ENCODE measurements at places on chromosomes 3 and 15.

- peaks cover 27% of the 10 kb centered on the region for H3K36me3 ChIP-seq
- no peaks in the 10 kb centered on the region for H3K4me1 ChIP-seq
- no peaks in the 10 kb centered on the region for H3K27me3 ChIP-seq
- H3K27ac ChIP-seq: no peak overlapping the region
- no peak for DNase-seq
- H3K4me3 ChIP-seq: no peak overlapping the region
Observed at GRCh38 chr3:184846496-184846895, 34.5 kb downstream of the VPS8 start.

DNA sequence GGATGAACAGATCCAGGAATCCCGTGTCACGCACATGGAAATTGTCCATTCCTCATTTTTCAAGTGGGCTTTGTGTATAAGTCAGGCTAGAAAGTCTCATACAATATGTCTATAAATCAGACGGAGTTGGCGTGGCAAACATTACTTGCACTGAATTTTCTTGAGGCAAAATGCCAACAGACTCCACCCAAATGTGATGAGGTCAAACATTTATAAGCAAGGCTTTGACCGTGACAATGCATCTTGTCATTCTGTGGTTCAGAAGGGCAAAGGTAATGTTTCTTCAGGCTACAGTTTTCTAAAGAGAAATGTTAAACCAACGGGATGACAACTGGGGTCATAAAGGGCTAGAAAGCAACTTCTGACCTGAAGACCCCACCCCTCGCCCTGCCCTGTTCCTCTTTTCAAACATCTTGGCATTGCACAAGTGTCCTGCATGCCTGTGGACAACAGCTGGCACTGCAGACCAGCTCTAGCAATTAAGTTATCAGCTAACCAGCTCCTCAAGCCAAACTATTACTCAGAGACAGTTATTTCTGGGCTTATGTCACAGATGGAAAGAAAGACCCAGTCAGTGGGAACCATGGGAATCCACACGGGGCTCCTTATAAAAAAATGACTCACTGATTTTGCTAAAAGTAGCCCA is 36.5 kb upstream of the SPTBN5 start:
- H3K27me3 ChIP-seq: no peaks in the 10 kb centered on the region
- DNase-seq: no peak

DNA sequence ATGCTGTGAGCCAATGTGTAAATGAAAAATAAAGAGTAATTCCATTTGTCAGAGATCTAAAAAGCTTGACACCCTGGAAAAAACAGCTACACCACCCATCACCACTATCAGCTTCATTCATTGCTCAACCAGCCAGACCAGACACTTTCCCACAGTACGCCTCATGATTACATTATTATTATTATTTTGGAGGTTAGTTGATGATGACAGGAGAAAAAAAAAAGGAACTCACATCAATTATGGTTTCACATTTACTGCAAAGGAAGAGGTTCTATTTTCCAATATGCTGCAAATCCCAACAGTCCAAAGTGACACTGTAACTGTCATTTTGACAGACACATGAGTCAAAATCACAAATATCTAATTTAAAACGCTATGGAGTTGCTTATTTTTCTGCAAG is 134.7 kb upstream of the TSC22D2 start:
- no peak overlapping the region for H3K4me3 ChIP-seq
- no peak overlapping the region for H3K27ac ChIP-seq
- no peaks in the 10 kb centered on the region for H3K4me1 ChIP-seq
- no peaks in the 10 kb centered on the region for H3K36me3 ChIP-seq
- no peak for DNase-seq

DNA sequence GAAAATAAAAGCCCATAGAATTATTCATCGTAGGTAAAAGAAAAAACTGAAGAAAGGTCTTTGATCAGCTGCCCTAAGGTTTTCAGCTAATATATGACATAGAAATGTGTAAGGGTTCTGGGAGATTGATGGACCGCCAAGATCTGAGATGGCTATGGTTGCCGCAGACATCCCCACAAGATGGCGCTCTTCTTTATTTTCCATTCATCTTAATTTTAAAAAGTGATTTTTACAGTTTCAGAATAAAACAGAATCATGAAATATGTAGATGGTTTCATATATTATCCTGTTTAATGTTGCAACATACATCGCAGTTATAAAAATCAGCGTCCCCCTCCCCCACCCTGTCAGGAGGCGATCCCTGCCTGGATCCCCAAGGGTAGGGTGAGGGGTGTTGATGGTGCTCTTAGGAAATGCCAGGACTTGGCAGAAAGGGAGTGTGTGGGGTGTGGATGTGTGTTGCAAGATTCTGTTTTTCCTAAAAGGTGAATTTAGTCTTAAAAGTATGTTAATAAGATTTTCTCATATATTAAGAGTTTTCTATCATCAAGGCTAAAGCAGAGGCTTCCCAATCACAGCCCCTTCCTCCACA is 68.8 kb downstream of the ANXA2 start:
- H3K4me3 ChIP-seq: no peak overlapping the region
- H3K27ac ChIP-seq: no peak overlapping the region
- H3K36me3 ChIP-seq: no peaks in the 10 kb centered on the region
- DNase-seq: peak; percentile 73
- peaks cover 75% of the 10 kb centered on the region for H3K27me3 ChIP-seq
